ENCODE measurements at places on chromosomes 1 and 21.

DNA sequence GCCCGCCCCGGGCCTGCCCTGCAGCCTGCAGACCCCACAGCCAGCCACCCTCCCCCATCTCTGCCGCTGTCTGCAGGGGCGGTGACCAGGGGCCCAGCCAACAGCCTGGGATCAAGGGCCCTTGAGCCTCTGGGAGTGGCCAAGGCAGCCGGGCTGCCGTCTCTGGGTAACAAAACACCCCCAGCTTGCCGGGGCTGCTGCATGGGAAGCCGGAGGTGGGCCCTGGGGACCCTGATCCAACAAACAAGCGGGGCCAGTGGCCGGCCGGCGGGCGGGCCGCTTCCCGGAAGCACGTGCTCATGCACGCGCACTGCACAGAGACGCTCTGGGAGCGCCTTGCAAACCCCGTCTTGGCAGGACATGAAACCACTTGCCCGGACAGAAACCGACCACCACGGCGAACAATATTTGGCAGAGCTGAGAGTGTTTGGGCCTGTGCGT, 13.2 kb downstream of the MEGF6 start:
- DNase-seq: no peak

DNA sequence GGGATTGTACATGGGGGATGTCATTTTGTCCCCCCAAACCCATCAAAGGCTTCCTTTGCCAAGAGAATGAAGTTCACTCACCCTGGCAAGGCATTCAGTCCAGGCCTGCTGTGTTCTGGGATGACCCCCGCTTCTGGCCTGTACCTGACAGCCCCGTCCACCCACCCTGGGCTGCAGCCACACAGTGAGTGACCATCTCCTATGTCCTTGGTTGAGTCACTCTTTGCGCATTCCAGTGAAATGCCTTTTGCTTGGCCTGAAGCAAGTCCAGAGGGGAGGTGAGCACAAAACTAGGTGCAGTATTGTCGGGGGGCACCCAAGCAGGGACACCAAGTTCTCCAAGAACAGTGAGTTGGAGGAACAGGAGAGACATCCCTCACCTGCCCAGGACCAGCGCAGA, 10.2 kb downstream of the TMPRSS3 start:
- no peak for DNase-seq

DNA sequence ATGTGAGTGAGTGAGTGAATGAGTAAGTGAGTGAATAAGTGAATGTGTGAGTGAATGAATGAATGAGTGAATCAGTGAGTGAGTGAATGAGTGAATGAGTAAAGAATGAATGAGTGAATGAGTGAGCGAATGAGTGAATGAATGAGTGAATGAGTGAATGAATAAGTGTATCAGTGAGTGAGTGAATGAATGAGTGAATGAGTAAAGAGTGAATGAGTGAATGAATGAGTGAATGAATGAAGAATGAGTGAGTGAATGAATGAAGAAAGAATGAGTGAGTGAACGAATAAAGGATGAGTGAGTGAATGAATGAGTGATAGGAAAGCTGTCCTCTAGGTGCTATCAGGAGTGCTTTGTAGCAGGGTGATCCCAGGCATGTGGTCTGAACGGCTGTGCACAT, 35.7 kb downstream of the CFAP74 start:
- DNase-seq: no peak

- no peak for DNase-seq
Observed at GRCh38 chr1:161235957-161236775, 1.8 kb downstream of the NR1I3 start.

GRCh38 chr1:115809076-115809475, 31.9 kb downstream of the NHLH2 start:
- no peak for DNase-seq

GRCh38 chr1:64579767-64580166, 109.8 kb downstream of the CACHD1 start:
- no peak for DNase-seq
